ENCODE measurements at places on chromosomes 12 and 14.

GRCh38 chr12:102427543-102427941, 52.8 kb downstream of the IGF1 start:
- no peak for DNase-seq

GRCh38 chr14:74739293-74740030, 23.7 kb upstream of the YLPM1 start:
- DNase-seq, result no peak

GRCh38 chr12:92324849-92325500, 179.3 kb upstream of the BTG1 start:
- no peak for DNase-seq

- DNase-seq, result no peak
Measured at GRCh38 chr12:125634813-125635212, 569.6 kb downstream of the AACS start.

- no peak for DNase-seq
Measured at GRCh38 chr12:55739025-55739378, 3.9 kb upstream of the GDF11 start.

- no peak for DNase-seq
Measured at GRCh38 chr12:132077322-132078100, 66.6 kb downstream of the DDX51 start.

DNA sequence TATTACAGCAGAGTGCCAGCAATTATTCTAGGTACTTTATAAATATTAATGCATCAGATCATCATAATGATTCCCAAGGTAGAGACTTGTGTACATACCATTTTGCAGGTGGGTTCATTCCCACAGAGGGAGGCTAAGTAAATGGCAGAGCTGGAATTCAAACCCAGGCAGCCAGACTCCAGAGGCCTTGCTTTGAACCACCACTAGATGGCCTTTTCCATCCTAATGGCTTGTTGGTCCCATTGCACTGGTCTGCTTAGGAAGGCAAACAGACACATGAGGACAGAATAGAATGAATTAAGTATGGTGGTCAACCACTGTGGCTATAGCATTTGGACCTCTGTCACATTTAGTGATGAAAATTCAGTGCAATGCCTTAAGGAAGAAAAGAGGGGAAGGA, 158.7 kb downstream of the METTL25 start:
- no peak for DNase-seq

DNA sequence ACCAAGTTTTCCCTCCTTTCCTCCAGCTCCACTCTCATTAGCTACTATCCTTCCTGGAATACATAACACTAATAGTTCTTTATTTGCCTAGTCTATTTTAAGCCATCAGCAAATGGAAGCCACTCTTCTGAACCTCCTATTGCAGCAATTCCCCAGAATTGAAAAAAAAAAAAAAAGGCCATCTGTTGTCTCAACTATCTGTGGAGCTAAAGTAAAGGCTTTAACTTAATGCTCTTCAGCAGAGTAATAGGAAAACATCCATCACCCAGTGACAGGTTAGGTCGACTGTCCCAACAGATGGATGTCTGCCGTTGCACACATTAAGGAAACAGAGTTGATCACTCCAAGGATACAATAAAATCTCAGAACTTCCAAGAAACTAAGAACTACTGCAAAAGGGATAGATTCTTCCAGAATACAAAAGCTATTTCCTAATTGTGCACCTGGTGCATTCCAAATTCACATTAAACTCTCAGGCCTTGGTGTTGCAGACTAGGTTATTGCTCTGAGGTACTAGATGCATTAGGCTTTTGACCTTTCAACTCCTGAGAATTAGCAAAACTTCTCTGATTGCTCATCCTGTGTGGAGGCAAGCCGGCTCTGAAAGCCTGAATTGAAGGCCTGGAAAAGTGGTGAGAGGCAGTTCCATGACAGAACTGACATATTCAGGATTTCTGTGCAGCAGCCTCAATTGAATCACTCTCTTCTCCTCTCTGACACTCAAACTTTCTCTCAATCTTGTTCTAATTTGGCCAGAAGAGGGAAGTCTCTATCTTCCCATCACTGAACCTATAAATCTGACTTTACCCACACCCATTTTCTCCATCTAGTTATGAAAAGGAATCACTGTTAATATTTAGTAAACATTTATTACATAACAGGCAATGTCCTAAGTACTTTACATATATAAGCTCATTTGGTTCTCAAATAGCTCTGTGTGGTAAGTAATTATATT, 238.4 kb upstream of the HMGA2 start:
- no peak for DNase-seq

DNA sequence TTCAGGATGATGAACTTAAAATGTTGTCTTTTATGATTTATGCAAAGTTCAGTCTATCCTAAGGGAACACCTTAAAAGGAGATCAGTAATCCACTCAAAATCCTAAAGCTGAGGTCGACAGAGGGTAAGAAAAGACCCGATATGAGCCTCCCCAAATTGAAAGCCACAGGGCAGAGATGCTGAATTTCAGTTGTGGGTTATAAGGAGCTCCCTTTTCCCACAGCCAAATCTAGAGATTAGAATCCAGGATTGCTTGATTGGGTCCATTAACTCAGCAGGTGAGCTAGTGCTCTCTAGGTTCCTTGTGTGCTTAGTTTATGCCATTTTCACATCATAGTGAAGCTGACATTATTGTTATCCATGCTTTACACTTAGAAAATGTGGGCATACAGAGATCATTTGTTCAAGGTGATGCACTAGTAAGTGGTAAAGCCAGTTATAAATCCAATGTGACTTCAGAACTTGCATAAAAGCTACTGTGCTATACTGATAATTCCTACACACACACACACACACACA, 417.5 kb downstream of the TMEM117 start:
- no peak for DNase-seq

GRCh38 chr12:120955232-120955631, 23.1 kb upstream of the HNF1A start:
- DNase-seq, result no peak

DNA sequence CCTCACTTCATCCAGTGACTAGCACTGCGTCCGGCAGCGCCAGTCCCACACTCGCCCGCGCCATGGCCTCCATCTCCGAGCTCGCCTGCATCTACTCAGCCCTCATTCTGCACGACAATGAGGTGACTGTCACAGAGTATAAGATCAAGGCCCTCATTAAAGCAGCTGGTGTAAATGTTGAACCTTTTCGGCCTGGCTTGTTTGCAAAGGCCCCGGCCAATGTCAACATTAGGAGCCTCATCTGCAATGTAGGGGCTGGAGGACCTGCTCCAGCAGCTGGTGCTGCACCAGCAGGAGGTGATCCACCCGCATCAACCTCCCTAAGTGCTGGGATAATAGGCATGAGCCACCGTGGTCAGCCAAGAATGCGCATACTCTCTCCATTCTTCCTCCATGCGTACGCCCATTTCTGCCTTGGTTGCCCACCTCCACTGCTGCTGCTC, 59.9 kb downstream of the IRF2BPL start:
- DNase-seq, result no peak

DNA sequence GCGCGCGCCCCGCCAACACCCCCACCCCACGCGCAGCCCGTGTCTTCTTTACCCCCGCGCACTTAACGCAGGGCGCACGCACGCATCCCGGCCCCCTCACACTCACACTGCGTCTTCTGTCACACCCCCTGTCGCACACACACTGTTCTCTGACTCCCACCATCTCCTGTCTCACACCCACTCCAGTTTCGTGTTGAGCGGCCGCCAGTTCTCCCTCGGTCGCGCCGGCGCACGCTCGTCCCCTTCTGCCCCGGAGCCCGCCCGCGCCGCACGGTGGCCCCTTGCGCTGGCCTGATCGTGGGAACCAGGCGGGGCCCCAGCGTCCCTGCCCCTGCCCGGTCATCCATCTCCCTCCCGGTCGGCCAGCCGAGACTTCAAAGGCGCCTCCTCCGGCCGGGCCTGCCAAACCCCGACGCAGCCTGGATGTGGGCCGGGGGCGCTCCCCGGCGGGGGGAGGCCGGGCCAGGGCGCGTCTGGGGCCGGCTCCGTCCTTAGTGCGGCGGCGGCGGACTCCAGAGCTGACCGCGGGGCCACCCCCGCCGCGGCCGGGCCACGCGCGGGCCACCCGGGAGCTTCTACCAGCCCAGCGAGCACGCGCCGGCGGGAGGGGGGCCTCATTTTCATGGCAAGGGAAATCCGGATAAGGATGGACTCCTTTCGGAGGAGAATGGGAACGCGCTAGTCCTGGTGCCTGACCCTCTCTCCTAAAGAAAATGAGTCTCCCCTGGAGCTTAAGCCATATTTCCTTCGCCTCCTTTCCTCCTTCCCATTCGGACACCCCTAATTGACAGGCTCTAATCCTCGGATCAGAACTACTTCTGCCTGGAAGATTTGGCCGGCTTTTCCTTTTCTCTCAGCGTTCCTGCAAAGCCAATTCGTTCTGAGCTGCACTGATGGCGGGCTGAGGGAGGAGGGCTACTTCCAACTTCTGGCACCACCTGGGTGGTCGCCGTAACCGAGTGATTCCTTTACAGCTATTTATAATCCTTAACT, 82.0 kb upstream of the HMGA2 start:
- DNase-seq, result peak; percentile 85

GRCh38 chr12:53712059-53712643, 15.1 kb downstream of the CALCOCO1 start:
- no peak for DNase-seq

- peak; percentile 45 for DNase-seq
Measured at GRCh38 chr12:2678426-2678825, 116.3 kb upstream of the FKBP4 start.

GRCh38 chr14:46581036-46581671, 70.4 kb downstream of the RPL10L start:
- no peak for DNase-seq

- DNase-seq, result no peak
Measured at GRCh38 chr12:4444031-4444430, 1.6 kb downstream of the FGF6 start.

DNA sequence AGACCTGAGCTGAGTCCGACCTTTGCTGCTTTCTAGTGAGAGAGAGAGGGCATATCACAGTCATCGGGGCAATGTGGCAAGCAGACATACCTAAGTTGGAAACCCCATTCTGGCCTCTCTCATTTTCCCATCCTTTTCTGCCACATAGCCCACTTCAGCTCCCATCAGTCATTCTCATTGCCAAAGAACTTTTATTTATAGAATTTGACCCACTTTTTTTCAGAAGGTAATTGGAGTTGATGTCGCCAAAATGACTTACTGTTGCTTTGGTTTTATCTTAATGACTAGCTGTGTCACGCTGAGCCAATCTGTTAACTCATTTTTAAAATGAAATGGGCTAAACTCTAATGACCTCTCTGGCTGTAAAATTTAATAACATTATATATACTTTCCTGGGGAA, 63.9 kb upstream of the RMST start:
- no peak for DNase-seq

DNA sequence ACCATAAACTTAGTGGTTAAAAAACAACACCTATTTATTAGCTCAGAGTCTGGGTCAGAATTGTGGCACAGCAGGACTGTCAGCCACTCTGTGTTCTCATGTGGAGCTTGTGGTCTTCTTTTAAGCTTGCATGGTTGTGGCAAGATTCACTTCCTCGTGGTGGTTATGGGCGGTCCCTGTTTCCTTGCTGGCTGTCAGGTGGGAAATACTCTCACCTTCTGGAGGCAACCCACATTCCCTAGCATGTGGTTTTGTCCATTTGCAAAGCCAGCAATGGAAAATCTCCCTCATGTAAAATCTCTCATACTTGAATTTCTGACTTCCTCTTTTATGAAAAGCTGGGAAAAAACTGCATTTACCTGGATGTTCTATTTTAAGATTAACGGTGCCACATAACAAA, 229.8 kb downstream of the ALX1 start:
- no peak for DNase-seq

GRCh38 chr12:67452119-67452805, 183.1 kb downstream of the CAND1 start:
- no peak for DNase-seq

- no peak for DNase-seq
Measured at GRCh38 chr12:106672314-106673025, 89.7 kb downstream of the RFX4 start.

GRCh38 chr12:43333644-43334043, 218.4 kb downstream of the ADAMTS20 start:
- no peak for DNase-seq

DNA sequence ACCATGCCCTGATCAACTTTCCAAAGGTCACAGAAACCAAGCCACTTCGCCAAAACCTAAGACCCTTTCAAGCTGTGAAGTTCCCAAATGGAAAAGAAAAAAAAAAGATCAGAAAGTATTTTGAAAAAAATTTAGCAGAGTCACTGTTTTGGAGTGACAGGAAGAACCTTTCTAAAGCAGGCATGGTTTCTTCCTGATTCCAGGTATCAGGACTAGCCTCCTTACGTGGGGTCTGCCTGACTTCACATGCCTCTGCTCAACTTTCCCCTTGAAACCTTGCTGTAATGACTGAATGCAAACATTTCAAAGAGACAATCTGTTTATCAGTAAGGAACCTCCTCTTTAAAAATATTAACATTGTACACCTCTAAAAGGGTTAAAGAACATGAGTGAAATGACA, 9.5 kb downstream of the CORO1C start:
- no peak for DNase-seq

DNA sequence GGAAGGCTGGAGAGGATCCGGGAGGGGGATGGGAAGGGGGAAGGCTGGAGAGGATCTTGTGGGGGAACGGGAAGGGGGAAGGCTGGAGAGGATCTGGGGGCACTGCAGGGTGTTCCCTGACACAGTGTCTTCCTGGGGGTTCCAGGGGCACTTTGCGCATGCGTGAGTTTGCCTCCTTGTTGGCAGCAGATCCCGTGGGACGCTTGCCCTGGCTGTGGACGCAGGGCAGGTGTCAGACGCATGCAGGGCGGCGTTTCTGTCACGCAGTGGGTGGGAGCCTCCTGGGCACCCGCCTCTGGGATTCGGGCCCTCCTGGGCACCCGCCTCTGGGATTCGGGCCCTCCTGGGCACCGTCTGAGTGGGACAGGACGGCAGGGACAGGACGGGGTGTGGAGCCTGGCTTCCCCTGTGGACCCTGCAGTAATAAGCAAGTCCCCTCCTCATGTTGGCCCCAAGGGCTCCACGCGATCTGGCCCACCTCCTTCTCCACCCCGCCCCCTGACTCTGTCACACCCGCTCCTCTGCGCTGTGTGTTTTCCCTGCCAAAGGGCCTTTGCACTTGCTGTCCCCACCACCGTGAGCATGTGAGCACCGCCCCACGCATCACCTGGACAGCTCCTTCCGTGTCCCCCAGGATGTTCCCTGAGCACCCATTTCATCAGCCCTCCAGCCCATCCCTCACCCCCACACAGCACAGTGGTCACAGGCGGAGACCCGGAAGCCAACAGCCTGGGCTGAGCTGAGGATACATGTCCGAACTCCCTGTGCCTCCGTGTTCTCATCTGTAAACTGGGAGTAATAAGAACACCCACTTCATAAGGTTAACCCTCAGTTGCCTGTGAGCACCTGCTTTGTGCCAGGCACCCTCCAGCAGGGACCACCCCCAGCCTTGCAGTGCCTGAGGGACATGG, 4.4 kb downstream of the MMP17 start:
- peak; percentile 63 for DNase-seq

DNA sequence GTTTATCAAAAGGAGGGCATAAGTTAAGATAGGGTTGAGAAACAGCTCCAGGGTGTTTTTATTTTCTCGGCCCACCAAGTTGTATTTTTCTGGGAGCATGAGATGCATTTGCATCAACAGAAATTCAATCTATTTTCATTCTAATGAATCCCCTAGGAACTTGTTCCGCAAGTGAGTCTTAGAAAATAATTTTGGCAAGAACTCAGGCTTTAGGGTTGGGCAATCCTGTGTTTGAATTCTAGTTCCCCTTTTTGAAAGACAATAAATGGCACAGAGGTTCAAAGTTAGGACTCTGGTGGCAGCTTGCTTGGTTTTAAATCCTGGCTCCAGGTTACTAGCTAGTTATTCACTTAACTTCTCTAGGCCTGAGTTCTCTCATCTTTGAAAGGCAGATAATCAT, 23.7 kb downstream of the SLC5A8 start:
- no peak for DNase-seq
